Esophagus squamous epithelium (tissue), 5 donors: ENCODE measurements at places on chromosomes 5 and 9.

- H3K36me3 ChIP-seq, result peaks cover 21% of the 10 kb centered on the region
- DNase-seq, result no peak
- no peaks in the 10 kb centered on the region for H3K27me3 ChIP-seq
- H3K4me1 ChIP-seq, result peaks cover 76% of the 10 kb centered on the region
- H3K4me3 ChIP-seq, result peak overlapping the region; percentile 36
Measured at GRCh38 chr9:73152543-73152844, 829 bp downstream of the ANXA1 start.

DNA sequence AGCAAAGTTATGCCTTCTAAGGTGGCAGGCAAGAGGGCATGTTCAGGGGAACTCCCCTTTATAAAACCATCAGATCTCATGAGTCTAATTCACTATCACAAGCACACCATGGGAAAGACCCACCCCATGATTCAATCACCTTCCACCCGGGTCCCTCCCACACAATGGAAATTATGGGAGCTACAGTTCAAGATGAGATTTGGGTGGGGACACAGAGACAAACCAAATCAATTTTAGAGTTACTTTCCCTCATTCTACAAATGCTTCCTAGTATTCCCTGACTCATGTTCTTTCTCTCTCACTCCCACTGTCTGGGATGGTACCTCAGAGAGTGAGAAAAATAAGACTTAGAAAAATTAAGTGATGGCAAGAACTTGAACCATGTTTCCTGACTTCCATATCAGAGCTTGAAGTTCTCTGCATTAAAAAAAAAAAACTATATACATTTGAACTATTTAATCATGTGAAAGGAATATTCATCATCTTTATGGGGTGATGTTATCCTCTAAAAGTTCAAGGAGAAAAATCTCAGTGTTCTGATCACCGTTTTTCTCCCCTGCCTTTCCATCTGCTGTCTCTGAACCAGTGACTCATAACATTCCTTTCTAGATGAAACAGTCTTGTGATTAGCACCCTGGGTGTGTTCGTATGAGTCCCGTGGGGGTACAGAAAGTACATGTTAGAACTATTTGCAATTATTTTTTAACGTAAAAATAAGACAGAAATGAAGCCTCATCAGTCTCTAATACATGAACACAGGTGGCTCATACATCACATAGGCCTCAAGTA lies 282.9 kb downstream of the SLF1 start:
- no peaks in the 10 kb centered on the region for H3K36me3 ChIP-seq
- no peaks in the 10 kb centered on the region for H3K27me3 ChIP-seq
- no peak overlapping the region for H3K4me3 ChIP-seq

- no peaks in the 10 kb centered on the region for H3K36me3 ChIP-seq
- no peak for DNase-seq
- no peaks in the 10 kb centered on the region for H3K4me1 ChIP-seq
- no peak overlapping the region for H3K27ac ChIP-seq
Measured at GRCh38 chr9:78213712-78214111, 22.2 kb upstream of the CEP78 start.

DNA sequence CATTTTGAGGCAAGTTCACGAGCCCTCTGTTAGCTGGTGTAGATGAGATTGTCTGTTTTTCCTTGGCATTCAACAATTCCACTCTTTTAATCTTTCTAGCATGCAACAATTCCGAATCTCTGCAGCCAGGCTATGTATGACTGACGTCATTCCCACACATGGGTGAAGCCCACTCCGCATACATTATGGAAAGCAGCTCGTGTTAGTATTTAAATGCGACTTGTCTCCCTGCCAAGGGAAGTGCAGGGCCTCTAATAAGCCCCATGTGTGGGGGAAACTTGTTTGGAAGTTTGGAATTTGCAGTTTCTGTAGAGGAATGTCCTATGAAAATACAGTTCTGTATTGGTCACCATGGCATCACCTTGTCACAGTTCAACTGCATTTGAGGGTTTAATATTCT lies 146.0 kb upstream of the FBXL7 start:
- H3K27me3 ChIP-seq, result no peaks in the 10 kb centered on the region
- no peak overlapping the region for H3K4me3 ChIP-seq
- DNase-seq, result no peak
- H3K27ac ChIP-seq, result no peak overlapping the region

DNA sequence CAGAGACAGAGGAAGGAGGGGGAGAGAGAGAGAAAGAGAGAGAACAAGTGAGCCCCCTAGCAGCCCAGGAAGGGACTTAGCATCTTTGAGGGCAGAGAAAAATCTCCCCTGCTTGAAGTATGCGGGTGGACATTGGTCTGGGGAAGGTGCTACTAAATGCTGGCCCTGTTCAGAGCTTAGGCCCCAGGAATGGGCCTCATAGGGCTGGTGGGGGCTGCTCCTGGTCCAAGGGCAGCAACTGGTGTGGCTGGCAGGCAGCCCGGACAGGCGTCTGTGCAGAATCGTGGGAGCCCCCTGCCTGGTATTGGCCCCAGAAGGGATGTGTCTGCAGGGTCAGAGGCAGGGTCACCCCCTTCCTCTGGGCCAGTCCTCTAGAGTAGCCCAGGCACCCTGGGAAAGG lies 47.8 kb upstream of the SUSD3 start:
- DNase-seq, result no peak
- H3K36me3 ChIP-seq, result peaks cover 37% of the 10 kb centered on the region
- H3K27me3 ChIP-seq, result no peaks in the 10 kb centered on the region
- H3K27ac ChIP-seq, result no peak overlapping the region
- no peaks in the 10 kb centered on the region for H3K4me1 ChIP-seq

GRCh38 chr9:108245331-108245730 lies 610.5 kb downstream of the ACTL7B start:
- no peaks in the 10 kb centered on the region for H3K4me1 ChIP-seq
- no peaks in the 10 kb centered on the region for H3K27me3 ChIP-seq
- DNase-seq, result no peak

DNA sequence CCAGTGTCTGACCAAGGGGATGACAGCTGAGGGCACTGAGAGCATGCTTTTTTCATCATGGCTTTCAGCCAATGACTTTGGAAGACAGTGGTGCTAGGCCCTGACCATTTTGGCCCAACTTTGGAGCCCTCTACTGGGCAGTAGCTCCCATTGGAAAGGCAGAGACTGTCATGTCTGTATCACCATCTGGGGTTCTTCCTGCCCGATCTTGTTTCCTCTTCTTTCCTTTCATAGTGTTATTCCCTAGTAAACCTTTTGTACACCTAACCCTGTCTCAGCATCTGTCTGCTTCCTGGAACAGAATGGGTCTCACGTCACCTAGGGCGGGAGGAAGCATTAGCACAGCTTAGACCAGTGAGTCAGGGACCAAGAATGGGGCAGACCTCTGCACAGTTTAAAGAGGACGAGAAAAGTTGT lies 97.4 kb upstream of the MAST4 start:
- no peaks in the 10 kb centered on the region for H3K4me1 ChIP-seq
- no peaks in the 10 kb centered on the region for H3K27me3 ChIP-seq
- DNase-seq, result no peak

- H3K4me1 ChIP-seq, result no peaks in the 10 kb centered on the region
- H3K27me3 ChIP-seq, result no peaks in the 10 kb centered on the region
- no peaks in the 10 kb centered on the region for H3K36me3 ChIP-seq
- no peak within 1 kb of the TSS for H3K27ac ChIP-seq
- DNase-seq, result no peak
- H3K4me3 ChIP-seq, result no peak within 1 kb of the TSS
Measured at GRCh38 chr5:140840978-140841962, at the start of gene PCDHA8. TSS of gene PCDHA8 (plus strand) at chr5:140841187. CDS start at chr5:140841322, 135 bp downstream.

GRCh38 chr5:109410389-109411148 lies 795 bp upstream of the PJA2 start:
- peak overlapping the region; percentile 91 for H3K4me3 ChIP-seq
- H3K27me3 ChIP-seq, result no peaks in the 10 kb centered on the region
- peak overlapping the region; percentile 98 for H3K27ac ChIP-seq
- H3K4me1 ChIP-seq, result peaks cover 7% of the 10 kb centered on the region
- peak; percentile 32 for DNase-seq

DNA sequence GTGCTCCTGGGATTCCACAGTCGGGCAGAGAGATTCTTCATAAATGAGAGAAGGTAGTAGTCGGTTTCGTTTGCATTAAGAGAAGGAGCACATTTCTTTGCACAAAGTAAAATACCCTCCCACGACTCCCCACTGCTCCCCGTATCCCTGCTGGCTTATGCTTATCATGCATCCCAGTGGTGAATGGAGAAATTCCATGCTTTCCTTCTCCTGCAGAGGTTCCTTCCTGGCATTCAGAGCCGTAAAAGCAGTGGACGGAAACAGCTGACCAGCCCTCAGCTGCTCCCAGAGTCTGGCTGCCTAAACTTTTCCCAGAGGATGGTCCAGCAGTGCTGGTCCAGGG lies 93.1 kb downstream of the C9orf152 start:
- no peaks in the 10 kb centered on the region for H3K36me3 ChIP-seq
- no peaks in the 10 kb centered on the region for H3K27me3 ChIP-seq
- no peaks in the 10 kb centered on the region for H3K4me1 ChIP-seq
- no peak for DNase-seq
- H3K4me3 ChIP-seq, result no peak overlapping the region
- H3K27ac ChIP-seq, result no peak overlapping the region

DNA sequence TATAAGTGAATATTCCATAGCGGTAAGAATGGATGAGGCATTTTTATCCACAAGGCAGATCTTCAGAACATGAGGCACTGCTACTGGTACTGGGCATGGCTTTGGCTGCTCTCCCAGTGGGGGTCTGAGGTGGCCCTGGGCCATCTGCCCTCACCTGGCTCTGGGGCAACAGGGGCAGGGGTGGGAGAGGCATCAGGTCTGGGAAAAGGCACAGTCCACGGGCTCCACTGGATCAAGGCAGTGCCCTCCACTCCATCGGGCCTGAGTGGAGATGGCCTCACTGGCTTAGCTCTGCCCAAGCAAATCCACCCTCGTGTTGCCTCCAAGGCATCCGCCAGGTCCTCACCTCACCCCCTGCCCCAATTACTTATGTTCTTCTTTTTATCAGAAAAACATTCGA lies 10.9 kb upstream of the NKD2 start:
- no peaks in the 10 kb centered on the region for H3K27me3 ChIP-seq
- H3K4me1 ChIP-seq, result no peaks in the 10 kb centered on the region
- H3K27ac ChIP-seq, result no peak overlapping the region
- H3K4me3 ChIP-seq, result no peak overlapping the region

DNA sequence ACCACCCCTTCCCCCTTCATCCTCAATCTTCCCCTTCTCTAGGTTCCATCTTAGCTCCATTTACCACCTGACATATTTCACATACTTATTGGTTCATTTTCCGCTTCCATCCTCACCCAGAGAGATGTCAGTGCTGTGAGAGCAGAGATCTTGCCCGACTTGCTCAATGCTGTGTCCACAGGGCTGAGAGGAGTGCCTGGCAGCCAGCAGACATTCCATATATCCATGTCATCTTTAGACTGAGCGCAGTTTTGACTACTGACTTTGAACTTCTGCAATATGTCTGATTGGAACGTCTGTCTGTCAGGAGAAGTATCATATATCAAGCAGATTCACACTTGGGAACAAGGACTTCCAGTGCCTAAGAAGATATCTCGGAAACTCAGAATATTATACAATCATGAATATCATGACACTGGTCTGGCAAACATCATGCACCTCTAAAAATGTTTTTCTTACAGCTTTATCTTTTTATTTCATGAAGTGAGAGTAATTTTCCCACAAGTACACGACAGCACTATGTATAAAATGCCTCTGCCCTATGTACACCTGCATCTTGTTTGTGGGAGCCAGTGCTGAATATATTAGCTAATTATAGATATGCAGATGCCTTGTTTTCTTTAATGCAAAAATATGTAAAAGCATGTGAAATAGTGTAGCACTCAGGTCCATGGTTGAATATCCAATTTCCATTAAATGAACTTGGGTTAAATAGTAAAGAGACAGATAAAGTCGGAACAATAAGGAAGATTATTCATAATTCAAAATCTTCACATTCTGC lies 454.0 kb upstream of the DAP start:
- H3K27ac ChIP-seq, result no peak overlapping the region
- H3K27me3 ChIP-seq, result no peaks in the 10 kb centered on the region
- DNase-seq, result no peak
- H3K36me3 ChIP-seq, result no peaks in the 10 kb centered on the region
- H3K4me1 ChIP-seq, result no peaks in the 10 kb centered on the region

- no peak for DNase-seq
- H3K27me3 ChIP-seq, result no peaks in the 10 kb centered on the region
- H3K27ac ChIP-seq, result peak overlapping the region; percentile 85
- peaks cover 41% of the 10 kb centered on the region for H3K4me1 ChIP-seq
- H3K4me3 ChIP-seq, result peak overlapping the region; percentile 89
Measured at GRCh38 chr9:34328500-34328986, 525 bp downstream of the KIF24 start.

- no peak for DNase-seq
- H3K4me3 ChIP-seq, result no peak overlapping the region
- no peak overlapping the region for H3K27ac ChIP-seq
- H3K36me3 ChIP-seq, result no peaks in the 10 kb centered on the region
- peaks cover 6% of the 10 kb centered on the region for H3K4me1 ChIP-seq
Measured at GRCh38 chr9:107861075-107861474, 371.5 kb upstream of the KLF4 start.

GRCh38 chr9:110555551-110556331 lies 23.8 kb downstream of the SVEP1 start:
- H3K27me3 ChIP-seq, result no peaks in the 10 kb centered on the region
- H3K36me3 ChIP-seq, result no peaks in the 10 kb centered on the region
- DNase-seq, result no peak

GRCh38 chr9:127083138-127083980 lies 39.1 kb downstream of the ANGPTL2 start:
- H3K4me3 ChIP-seq, result no peak overlapping the region
- no peaks in the 10 kb centered on the region for H3K36me3 ChIP-seq
- H3K27me3 ChIP-seq, result no peaks in the 10 kb centered on the region
- DNase-seq, result no peak
- H3K27ac ChIP-seq, result no peak overlapping the region
- peaks cover 3% of the 10 kb centered on the region for H3K4me1 ChIP-seq

GRCh38 chr5:79791843-79792242 lies 102.2 kb downstream of the CMYA5 start:
- no peak overlapping the region for H3K27ac ChIP-seq
- H3K36me3 ChIP-seq, result no peaks in the 10 kb centered on the region
- H3K4me3 ChIP-seq, result no peak overlapping the region
- H3K27me3 ChIP-seq, result no peaks in the 10 kb centered on the region
- no peak for DNase-seq
- no peaks in the 10 kb centered on the region for H3K4me1 ChIP-seq
